ENCODE measurements at places on chromosomes 6 and 20. TPM values are rescaled to one million over a fixed set of nuclear protein-coding genes. Genes with fewer than 3 reads are reported as not detected.

The ANKRD6 gene
- 8.0 TPM for total RNA-seq

The HELZ2 gene
- 9.5 TPM for total RNA-seq

The RALGAPA2 gene
- total RNA-seq: 19.9 TPM

The SLC52A3 gene
- 0.16 TPM for total RNA-seq

The SPATS1 gene
- not detected for total RNA-seq

The SNAP25 gene
- total RNA-seq: 5.1 TPM

The PDYN gene
- total RNA-seq: not detected

The HEY2 gene
- 1.3 TPM for total RNA-seq

The GTSF1L gene
- total RNA-seq: not detected

The SLC35B2 gene
- 25.3 TPM for total RNA-seq

The KIF25 gene
- not detected for total RNA-seq

The MYCT1 gene
- 6.6 TPM for total RNA-seq

The DLK2 gene
- not detected for total RNA-seq

The CD93 gene
- total RNA-seq: 27.2 TPM

The SCGN gene
- total RNA-seq: 13.6 TPM

The GPR6 gene
- not detected for total RNA-seq

The IL20RA gene
- 0.71 TPM for total RNA-seq

The TMEM200A gene
- total RNA-seq: 0.71 TPM

The FRK gene
- 0.27 TPM for total RNA-seq

The TCP11 gene
- total RNA-seq: not detected

The PACSIN1 gene
- 0.68 TPM for total RNA-seq

The OR2H2 gene
- total RNA-seq: not detected

The MATN4 gene
- total RNA-seq: not detected

The SIRPB2 gene
- total RNA-seq: 10.2 TPM

The GHRH gene
- total RNA-seq: not detected

The MYLK4 gene
- 0.33 TPM for total RNA-seq

The BCKDHB gene
- 20.3 TPM for total RNA-seq

The SLC17A2 gene
- total RNA-seq: not detected

The PAX1 gene
- not detected for total RNA-seq
